ENCODE measurements at places on chromosomes 12 and 14. TPM values are rescaled to one million over a fixed set of nuclear protein-coding genes. Genes with fewer than 3 reads are reported as not detected.

- peaks cover 4% of the 10 kb centered on the region for H3K36me3 ChIP-seq
- H3K27ac ChIP-seq, result no peak overlapping the region
- DNase-seq, result no peak
- H3K4me1 ChIP-seq, result peaks cover 62% of the 10 kb centered on the region
- H3K4me3 ChIP-seq, result no peak overlapping the region
- H3K27me3 ChIP-seq, result peaks cover 12% of the 10 kb centered on the region
Observed at GRCh38 chr12:124923905-124924734, 9.7 kb upstream of the UBC start.

DNA sequence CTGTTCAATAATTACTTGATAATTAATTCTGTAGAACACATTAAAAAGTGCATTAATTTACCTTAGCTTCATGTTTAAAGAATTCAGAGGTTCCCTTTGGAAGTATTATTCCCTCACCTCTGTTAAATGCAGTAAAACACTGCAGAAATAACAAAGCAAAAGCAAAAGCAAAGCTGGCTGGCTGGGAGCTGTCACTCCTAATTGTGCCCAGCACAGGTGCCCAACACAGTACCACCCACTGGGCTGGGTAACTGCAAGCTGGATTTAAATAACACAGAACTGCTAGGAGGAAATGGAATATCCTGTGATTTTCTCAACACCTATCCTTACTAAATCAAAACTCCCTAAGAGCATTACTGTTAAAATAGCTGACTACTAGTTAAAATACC is 72.6 kb downstream of the SLC2A13 start:
- H3K27ac ChIP-seq, result no peak overlapping the region
- H3K36me3 ChIP-seq, result peaks cover 3% of the 10 kb centered on the region
- no peaks in the 10 kb centered on the region for H3K27me3 ChIP-seq
- DNase-seq, result no peak

ZFHX2 gene
- total RNA-seq, result 1.0 TPM

DNA sequence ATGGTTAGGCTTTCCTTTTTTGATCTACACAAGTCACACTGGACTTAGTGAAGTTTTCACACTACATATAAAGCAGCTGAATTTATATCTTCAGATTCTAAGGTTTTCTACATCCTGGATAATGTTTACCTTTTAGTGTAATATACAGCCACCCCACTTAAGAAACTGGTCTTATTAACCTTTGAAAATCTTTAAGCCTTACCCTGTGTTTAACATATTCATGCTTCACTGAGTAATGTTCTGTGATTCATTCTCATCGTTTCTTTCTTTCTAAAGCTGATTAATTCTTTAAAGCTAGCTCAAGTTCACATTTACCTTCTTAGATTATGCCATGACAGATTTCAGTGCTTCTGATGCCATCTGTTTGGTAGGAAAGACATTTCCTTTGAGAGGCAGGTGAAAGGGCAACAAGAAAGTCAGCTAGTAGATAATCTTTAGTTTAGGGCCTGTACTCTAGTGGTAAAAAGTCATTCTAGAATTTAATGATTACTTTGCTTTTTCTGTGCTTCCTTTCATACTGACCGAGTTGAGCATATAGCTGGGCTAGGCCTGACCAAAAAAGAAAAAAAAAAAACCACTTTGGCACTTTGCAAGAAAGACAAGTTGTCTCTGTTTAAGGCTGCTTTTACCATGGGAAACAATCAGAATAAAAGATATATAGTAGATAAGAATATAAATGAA is 690.9 kb upstream of the FBXO33 start:
- H3K27me3 ChIP-seq, result no peaks in the 10 kb centered on the region
- no peak overlapping the region for H3K4me3 ChIP-seq
- H3K36me3 ChIP-seq, result peaks cover 8% of the 10 kb centered on the region
- no peaks in the 10 kb centered on the region for H3K4me1 ChIP-seq

Measured in naive thymus-derived CD8-positive, alpha-beta T cell (primary cell).